ENCODE measurements at places on chromosomes 13 and 19.

DNA sequence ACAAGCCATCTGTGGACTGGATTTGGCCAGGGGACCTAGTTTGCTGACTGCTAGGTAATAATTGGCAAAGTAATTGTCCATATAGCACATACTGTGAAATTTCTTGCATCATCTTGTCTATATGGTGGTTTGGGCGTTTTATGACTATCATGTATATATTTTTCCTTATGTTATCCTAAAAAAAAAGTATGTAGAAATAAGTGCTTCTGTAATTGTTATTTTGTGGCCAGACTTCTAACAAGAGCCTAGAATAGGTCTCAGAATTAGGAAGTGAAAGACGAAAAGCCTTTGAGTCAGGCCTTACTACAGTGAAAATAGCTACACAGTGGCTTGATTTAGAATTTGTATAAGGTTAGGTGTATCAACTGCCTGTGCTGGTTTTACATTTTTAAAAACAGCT is 4.2 kb downstream of the FNDC3A start:
- no peak for DNase-seq

- DNase-seq = peak; percentile 24
These were observed 24.1 kb downstream of the PBX4 start for GRCh38 chr19:19594381-19594780.

DNA sequence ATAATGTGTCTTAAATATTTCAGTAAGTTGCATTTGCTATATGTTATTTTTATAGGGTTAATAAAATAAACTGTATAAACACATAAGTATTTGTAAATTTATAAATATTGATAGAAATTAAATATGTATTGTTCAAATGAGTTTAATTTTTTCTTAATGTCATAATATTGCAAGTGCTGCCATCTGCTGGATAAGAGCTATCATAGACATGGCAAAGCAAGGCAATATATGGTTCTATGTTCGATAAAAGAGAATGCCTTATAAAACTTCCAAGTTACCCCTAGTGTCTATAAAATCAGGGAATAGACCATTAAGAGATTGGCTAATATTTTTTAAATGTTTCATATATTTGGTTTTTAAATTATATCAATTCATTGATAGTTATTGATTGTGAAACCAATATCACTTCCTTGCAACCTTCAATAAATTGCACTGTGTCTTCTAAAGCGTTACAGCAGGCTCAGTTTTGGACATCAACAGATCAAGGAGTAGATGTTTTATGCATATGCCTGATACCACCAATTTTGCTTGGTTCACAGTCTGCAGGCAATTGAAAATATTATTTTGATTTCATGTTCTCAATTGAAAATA is 29.0 kb upstream of the SLITRK6 start:
- DNase-seq = no peak

- no peak for DNase-seq
These were observed 48.2 kb upstream of the SLITRK5 start for GRCh38 chr13:87622971-87623370.

DNA sequence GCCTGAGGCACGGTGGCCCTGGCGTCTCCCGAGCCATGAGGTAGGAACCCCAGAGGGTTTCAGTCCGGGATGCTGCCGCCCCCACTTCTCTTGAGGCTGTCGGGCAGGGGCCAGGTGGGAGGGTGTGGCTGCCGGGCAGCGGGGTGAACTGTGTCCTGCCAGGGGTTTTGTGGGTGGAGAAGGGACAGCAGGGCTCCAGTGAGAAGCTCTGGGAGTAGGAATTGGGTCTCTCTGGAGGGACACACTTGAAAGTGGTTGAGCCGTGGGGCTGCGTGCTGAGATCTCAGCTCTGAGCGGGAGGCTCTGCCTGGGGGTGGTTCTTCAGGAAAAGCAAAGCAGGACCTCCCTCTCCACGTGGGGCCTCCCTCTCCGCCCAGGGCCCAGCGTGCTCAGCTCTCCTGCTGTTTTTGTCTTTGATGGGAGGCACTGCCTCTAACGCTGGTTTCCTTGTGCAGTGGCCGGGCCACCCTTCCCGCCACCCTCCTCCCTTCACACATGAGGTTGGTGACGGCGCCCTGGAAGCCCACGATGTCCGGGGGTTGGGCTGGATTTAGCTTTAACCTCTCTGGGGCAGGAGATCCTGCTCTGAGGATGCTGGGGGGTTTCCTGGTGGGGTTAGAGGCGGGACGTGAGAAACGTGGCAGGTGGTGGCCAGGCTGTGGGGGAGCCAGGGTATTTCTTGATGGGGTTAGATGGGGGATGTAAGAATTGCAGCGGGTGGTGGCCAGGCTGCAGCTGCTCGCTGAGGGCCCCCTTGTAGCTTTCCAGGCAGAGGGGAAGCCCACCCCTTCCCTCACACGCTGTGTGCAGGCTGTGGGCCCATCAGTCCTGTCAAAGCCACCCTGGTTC is 15.3 kb upstream of the ZNF554 start:
- no peak for DNase-seq

DNA sequence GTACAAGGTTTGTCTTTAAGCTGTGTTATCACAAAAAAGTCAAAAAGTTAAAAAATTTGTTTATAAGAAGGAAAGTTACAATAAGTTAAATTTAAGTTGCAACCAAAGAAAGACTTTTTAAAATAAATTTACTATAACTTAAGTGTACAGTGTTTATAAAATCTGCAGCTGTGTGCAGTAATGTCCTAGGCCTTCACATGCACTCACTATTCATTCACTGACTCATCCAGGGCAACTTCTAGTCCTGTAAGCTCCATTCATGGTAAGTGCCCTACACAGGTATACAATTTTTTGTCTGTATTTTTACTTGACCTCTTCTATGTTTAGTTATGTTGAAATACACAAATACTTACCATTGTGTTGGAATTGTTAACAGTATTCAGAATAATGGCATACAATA is 667.9 kb upstream of the SLITRK5 start:
- DNase-seq = no peak

DNA sequence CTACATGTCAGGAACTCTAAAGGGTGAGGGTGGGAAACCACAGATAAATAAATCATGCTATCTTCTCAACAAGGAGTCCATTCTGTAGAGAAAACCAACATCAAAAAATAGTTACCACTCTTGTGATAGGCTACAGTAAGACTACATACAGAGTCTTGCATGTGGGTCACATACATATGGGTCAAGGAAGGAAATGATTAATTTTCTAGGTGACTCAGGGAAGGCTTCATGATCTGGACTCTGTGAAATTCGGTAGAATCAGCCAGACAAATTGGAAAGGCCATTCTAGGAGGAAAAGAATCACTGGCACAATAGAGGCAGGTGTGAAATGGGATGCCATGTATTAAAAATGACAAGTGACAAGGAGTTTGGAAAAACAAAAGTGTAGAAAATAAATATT is 638.9 kb downstream of the LIG4 start:
- no peak for DNase-seq

DNA sequence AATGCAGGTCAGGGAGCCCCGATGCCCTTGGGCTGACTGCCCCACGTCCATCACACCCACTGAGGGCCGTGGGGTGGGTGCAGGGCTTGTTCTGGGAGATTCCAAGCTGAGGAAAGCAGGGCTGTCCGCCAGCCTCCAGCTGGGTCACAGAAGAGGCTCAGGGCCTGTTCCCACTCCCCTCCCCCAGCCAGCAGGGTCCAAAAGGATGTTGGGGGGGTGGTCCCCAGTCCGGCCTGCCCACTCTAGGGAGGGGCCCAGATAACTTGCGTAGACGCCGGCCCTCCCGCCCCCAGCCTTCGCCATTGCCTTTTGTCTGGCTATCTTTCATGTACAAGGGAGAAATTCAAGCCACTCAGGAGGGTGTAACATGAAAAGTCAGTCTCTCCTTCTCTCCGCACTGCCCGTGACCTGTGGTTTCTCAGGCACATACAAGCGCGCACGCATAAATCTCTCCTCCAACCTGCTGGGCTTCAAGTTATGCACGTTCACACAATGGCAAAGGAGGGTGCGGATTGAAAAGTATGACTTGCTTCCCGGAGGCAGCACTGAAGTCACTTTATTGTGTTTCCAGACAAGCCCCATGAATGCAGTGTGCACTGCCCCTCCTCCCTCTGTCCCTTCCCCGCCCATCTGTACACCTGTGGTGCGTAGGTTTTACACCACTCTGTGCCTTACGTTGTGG is 20.2 kb downstream of the CARM1 start:
- no peak for DNase-seq

DNA sequence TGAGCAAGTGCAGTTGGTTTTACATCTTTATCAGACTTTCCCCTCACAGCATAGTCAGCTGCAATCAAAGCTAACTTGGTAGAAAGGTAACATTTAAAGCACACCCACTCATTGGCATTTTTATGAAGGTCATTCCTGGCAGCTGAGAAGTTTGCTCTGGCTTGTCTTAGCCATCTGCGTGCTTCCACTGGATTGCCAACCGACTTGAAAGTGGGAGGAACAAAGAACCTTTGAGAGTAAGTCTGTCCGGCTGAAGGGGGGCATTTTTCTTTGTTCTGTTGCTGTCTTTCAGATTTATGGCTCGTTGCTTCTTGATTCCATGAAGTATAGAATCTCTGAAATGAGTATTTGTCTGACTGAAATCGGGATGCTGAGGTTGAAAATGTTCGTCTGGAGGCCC is 103.1 kb downstream of the SACS start:
- no peak for DNase-seq

- DNase-seq = no peak
These were observed 17.7 kb upstream of the KLF5 start for GRCh38 chr13:73040968-73041596.

DNA sequence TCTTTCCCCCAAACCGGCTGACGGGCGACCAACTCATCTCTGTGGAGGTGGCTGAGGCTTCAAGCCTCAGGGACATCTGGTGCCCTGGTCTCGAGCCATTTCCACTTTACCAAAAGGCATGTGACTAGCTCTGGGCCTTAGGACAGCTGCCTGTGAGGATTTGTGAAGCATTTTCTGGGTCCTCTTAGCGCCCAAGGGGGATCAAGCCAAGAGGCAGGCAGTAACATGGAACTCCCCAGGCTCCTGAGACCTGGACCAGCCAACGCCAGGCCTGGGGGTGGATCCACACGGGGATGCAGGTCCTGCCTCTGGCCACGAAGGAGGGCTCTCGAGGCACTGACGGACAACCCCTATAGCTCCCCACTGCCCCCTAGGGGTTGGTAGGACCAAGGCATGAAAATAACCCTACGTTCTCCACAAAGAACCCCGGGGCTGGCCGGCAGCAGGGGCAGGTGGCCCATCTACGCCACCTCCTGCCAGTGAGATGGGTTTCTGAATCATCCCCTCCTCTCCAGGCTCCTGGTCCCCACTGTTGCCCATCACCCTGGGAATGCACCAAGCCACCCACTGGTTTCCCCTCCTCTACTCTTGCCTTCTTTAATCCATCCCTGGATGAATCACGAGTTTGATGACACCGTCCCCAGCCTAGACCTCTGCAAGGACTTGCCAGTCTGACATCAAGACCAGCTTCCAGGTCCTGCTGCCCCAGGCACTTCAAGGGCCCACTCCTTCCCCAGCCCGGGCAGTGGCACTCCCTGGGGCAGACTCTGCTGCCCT is 7.0 kb upstream of the MYDGF start:
- peak; percentile 16 for DNase-seq

GRCh38 chr19:33376941-33377557 is 3.5 kb downstream of the CEBPG start:
- no peak for DNase-seq

- no peak for DNase-seq
These were observed 303.4 kb downstream of the SPRY2 start for GRCh38 chr13:80037505-80037888.

DNA sequence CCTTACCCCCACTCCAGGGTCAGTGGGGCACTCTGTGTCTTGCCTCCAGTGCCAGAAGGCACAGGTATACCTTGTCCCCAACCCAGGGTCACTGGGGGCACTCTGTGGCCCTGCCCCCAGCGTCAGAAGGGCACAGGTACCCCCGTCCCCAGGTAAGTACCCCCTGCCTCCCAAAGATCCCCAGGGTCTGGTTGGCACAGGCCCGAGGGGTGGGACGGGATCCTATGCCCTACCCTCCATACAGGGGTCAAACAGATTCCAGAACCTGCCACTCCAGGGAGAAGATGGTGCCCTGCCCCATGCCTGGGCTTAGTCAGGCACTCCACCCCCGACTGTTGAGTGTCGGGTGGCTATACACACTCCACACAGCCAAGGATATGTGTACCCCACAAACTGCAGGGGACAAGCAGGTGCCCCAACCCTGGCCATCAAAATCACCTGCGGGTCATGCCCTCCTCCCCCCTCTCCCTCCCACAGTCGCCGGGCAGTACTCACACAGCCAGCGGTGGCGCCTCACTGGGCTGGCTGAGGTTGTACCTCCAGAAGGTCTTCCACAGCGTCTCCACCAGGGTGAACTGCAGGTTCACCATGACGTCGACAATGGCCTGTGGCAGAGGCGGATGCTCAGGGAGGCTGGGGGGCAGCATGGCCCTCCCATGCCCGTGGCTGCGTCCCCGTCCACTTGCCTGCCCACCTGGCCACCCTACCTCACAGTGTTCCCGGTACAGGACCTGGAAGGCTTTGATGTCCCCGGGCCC is 13.8 kb downstream of the DCAF15 start:
- DNase-seq = no peak

- DNase-seq = no peak
These were observed 27.1 kb upstream of the LATS2 start for GRCh38 chr13:21088534-21088933.

GRCh38 chr19:49887665-49888509 is 8.8 kb downstream of the IL4I1 start:
- no peak for DNase-seq

DNA sequence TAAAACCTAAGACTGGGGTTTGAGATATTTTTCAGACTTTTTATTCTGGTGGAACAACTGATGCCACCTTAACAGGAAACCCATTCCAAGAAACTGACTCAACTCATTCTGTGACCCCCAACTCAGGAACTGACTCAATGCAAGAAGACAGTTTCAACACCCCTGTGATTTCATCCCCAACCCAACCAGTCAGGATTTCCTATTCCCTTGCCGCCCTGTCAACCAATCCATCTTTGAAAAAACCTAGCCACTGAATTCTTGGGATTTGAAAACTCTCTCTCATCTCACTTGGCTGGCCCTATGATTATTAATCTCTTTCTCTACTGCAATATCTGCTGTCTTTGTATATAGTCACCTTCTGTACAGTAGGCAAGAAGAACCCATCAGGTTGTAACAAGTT is 1211.9 kb upstream of the ATXN8OS start:
- no peak for DNase-seq

DNA sequence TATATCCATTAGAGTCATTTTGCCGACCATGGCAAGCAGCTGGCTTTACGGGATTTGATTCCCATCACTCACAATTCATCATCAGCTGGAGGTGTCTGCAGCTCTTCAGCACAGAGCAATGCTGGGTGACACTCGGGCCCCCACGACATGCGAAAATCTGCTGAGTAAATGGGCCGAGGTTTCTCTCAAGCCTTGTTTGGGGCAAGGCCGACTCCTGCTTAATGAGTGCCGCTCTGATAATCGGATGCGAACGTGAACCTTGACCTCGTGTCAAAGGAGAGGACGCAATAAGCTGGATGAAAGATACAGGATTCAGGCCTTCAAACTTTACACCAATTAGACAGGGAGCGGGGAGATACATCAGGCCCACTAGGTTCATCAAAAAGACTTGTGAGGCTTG is 65.2 kb downstream of the GGACT start:
- no peak for DNase-seq

DNA sequence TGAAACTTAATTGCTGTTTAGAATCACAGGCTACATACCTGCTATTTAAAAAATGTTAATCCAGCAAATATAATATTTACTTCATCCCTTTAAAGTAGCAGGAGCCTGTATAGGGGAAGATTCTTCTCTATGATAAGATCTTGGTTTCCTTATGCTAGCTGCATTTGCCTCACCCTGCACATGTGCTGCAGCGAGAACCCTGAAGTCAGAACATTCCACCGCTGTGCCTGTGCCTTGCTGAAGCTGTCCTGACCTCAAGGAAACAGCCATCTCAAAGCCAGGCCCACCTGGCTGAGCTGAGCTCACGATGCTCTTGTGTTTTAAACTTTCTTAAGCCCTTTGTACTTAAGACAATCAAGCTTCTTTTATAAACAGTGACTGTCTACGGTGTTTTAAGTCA is 355.0 kb upstream of the PCDH20 start:
- DNase-seq = no peak
